ENCODE measurements at places on chromosomes 6 and 20. TPM values are rescaled to one million over a fixed set of nuclear protein-coding genes. Genes with fewer than 3 reads are reported as not detected.

DNA sequence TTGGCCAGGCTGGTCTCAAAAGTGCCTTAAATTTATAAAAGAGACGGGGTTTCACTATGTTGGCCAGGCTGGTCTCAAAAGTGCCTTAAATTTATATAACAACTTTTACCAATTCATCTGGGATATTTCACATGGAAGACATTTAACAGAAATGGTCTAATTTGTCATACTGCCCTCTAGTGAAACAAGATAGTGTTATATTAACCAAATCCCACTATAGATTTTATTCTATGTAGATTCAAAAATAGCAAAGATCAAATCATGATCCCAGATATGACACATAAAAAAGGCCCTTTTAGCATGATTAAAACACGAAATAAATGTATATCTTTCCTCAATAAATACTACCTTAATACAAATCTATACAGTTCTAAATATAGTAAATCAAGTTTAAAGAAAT is 102.8 kb upstream of the TFAP2D start:
- peak; percentile 45 for DNase-seq

GRCh38 chr6:137652961-137653705 is 158.9 kb upstream of the OLIG3 start:
- no peak for DNase-seq

GRCh38 chr20:53274807-53275206 is 302.6 kb downstream of the TSHZ2 start:
- no peak for DNase-seq

- DNase-seq, result no peak
Measured at GRCh38 chr20:1652104-1652503, 5.5 kb downstream of the SIRPG start.

GRCh38 chr20:37360391-37361115 is 14.6 kb downstream of the SRC start:
- DNase-seq, result no peak

- no peak for DNase-seq
Measured at GRCh38 chr6:57158658-57159057, 13.5 kb upstream of the BAG2 start.

The EXOC2 gene
- total RNA-seq, result 69.1 TPM

The SMOC2 gene
- 0.05 TPM for total RNA-seq

The BPIFB3 gene
- not detected for total RNA-seq

GRCh38 chr20:36541768-36542488 is 609 bp downstream of the MYL9 start:
- DNase-seq, result peak; percentile 51

DNA sequence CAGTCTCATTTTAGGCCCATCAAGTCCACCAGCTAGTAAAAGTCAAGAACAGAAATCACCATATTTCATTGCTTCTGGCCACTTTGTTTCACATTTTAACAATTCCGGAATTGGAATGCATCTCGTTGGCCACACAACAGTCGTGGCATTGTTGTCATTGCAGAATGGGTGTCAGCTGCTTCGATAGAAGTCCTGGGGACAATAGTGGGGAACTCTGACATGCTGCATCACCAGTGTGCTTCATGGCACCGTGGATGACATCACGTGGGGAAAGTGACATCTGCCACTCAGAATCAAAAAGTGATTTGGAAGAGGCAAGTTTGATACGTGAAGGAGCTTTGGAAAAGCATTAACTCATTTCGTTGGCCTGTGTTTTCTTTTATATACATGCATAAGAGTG is 43.8 kb upstream of the XRN2 start:
- DNase-seq, result peak; percentile 54

GRCh38 chr6:30334075-30334783 is 7.5 kb downstream of the TRIM39 start:
- peak; percentile 35 for DNase-seq

DNA sequence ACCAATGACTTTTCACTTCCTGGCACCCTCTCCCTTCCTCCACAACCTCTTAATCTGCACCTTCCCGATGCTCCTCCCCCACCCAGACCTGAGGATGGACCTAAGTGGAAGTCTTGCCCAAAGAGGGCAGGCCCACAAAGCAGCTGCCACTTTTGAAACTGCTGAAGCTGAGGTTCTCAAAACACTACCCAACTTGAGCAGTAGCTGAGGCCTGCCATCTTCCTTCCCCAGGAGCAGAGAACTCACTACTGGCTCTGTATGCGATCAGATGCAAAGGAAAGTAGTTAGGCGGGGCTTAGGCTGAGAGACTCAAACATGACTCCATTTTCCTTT is 1.5 kb downstream of the HM13 start:
- DNase-seq, result no peak

DNA sequence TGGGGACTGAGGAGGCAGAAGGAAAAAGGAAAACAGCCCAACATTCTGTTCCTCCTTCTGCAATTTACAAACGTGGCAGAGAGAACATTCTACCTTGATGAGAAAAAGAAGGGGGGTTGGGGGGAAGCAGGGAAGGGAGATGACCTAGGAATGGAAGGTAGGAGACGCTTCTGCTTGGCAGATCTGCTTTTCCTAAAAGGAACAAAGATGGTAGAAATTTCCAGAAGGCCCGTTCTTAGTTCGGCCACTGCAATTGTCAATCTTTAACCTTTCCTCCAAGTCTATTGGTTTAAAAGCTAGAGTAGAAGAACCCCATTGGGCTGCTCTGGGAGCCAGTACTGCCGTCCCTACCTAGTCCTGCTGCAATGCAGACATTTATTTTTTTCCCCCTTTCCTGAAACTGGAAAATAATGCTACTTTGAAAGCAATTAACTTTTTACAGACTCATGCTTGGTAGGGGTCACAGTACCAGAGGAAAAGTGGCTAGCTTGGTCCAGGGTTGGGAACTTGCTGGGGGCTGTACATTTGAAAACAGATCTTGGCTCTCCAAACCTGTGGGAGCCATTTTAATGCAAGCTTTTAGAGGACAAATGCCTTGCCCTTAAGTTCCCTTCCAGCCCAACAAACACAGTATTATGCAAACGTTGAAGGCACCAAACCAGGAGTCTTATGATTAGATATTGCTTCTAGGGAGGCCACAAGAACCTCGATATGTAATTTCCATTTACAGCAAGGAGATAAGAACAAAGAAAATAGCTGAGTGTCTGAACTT is 2.6 kb downstream of the ZMYND8 start:
- DNase-seq, result peak; percentile 73

GRCh38 chr20:48405909-48406308 is 421.9 kb downstream of the PREX1 start:
- no peak for DNase-seq

GRCh38 chr6:116381000-116381399 is 10.3 kb downstream of the DSE start:
- DNase-seq, result no peak

DNA sequence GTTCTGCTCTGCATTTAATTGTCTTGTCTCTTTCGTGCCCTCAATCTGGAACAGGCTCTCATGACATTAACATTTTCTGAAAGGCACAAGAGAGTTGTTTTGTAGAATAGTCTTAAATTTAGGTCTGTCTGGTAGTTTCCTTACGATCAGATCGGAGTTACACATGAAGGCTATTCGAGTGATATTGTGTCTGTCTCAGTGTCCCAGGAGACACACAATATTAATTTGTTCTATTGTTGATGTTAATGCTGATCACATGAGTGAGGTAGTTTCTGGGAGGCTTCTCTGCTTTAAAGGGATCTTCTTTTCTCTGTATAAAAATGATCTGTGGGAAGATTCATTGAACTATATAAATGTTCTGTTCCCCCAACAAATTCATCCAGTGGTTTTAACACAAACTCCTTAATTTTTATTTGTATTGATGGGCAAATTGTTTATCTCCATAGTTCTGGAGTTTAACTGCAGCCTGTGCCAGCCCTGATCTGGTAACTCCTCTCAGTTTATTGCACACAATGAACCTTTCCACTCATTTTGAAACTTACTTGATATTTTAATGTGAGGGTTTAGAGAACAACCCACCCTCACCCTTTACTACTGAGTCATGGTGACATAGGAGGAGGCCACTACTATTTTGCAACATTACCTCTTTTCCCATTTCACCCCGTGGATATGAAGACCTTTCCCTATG is 223.0 kb downstream of the CBLN4 start:
- DNase-seq, result no peak

DNA sequence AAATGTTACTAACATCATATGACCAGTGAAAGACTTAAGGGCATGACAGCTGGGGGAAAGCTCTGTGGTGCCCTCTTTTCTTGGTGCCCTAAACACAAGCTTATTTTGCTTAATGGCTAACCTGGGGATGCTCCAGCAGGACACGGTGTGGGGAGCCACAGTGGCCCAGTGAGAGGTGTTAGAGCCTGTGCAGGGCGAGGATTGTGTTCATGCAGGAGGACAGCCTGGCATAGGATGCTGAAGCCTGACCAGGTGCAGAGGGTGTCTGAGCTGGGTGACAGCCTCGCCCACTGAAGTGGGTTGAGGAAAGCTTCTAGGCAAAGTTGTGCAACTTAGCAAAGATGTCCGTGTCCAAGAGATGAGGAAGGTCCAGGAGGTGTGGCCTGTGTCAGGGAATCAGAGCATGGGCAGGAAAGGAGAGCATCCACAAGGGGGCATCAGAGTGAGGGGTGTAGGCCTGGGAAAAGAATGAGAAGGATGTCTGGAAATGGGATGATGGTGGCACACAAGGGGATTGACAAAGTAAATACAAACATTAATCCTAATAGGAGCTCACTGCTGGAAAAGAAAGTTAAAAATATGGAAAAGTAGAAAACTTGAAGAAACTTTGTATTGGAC is 33.9 kb downstream of the SLC17A4 start:
- peak; percentile 92 for DNase-seq

GRCh38 chr6:144468709-144469108 is 183.6 kb downstream of the UTRN start:
- no peak for DNase-seq

GRCh38 chr6:160714731-160715316 is 12.8 kb downstream of the PLG start:
- DNase-seq, result no peak

The SAPCD1 gene
- total RNA-seq, result 1.1 TPM

DNA sequence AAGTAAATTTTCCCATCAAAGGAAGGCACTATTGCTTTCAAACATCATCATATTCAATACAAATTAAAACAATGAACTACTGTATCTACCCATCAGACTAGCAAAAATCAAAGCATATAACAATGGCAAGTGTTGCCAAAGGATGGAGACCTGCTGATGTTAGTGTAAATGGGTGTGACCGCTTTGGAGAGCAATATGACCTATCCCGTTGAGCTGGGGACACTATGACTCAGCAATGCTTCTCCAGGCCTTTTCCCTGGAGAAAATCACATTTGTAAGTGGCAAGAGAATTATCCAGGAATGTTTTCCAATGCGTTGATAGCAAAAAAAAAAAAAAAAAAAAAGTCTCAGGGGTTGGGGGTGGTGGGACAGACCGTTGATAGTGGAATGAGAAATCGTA is 46.1 kb downstream of the PHACTR3 start:
- no peak for DNase-seq

The PTCRA gene
- total RNA-seq, result 6.2 TPM

The TXLNB gene
- total RNA-seq, result 0.83 TPM

The SOX18 gene
- not detected for total RNA-seq

DNA sequence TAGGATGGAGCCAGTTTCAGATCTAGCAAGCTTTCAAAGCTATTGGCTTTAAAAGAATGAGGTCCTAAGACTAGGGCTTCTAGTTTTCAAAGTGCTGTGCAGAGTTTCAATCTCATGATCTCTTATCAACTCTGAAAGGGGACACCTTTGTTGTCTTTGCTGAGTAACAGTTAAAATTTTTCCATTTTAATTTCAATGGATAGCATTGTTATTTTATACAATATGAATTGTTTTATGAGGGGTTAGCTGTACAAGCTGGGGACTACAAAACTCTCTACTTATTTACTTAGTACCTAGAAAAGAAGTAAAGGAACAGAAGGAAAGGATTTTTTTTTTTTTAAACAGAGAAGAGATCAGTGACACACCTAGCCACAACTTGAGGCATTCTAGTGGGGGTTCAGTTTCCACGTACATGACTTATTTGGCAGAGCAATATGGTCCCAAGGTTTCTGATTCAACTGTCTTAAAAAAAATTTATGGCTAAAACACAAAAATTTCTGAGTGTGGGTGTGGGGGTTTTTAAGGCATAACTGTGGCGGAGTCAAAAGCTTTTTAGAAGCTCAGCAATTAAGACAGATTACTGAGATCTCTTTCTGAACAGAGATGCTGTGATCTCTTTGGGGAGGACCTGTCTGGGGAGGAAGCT is 46.1 kb upstream of the JAG1 start:
- peak; percentile 10 for DNase-seq
